Activated T-cell treated with anti-CD3 and anti-CD28 coated beads for 4 hours (primary cell): ENCODE measurements at places on chromosomes 7 and 10.

- DNase-seq: no peak
These were observed 58.4 kb downstream of the CHCHD3 start for GRCh38 chr7:133023370-133024071.

- no peak for DNase-seq
These were observed 20.4 kb upstream of the INMT start for GRCh38 chr7:30731581-30731980.

DNA sequence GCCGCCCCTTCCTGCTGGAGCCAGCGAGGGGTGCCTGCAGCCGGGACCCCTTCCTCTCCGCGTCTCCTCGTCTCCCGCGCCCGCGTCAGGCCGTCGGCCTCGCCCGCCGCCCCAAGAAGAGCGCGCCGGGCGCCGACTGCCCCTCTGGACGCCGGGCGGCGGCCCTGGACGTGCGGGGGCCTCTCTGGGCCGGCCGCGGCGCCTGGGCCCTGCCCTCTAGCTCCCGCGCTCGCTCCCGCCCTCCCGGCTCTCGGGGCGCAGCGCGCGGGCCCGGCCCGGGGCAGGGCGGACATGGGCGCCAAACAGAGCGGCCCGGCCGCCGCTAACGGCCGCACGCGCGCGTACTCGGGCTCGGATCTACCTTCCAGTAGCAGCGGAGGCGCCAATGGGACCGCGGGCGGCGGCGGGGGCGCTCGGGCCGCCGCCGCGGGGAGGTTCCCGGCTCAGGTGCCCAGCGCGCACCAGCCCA is 704 bp downstream of the ZNRF2 start:
- DNase-seq: peak; percentile 12

- DNase-seq: no peak
These were observed 38.4 kb downstream of the ATXN7L1 start for GRCh38 chr7:105837765-105838626.

GRCh38 chr10:811379-812175 is 119.9 kb downstream of the LARP4B start:
- no peak for DNase-seq
